ENCODE measurements at places on chromosomes 7 and 10.

DNA sequence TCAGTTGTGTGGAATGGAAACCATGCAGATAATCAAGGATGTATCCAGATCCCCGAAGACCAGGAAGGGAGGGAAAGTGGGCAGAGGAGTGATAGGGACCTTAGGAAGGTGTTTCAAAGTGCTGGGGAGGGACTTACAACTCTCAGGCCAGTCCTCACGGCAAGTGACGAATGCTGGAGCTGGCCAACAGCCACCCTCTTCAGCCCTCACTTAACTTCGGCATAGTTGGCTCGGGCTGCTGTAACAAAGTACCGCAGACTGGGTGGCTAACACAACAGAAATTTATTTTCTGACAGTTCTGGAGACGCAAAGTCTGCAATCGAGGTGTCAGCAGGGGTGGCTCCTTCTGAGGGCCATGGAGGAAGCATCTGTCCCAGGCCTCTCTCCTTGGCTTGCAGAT lies 265.9 kb upstream of the YAE1 start:
- no peak for DNase-seq

- peak; percentile 53 for DNase-seq
Observed at GRCh38 chr10:52644373-52645186, 128.0 kb downstream of the MBL2 start.

DNA sequence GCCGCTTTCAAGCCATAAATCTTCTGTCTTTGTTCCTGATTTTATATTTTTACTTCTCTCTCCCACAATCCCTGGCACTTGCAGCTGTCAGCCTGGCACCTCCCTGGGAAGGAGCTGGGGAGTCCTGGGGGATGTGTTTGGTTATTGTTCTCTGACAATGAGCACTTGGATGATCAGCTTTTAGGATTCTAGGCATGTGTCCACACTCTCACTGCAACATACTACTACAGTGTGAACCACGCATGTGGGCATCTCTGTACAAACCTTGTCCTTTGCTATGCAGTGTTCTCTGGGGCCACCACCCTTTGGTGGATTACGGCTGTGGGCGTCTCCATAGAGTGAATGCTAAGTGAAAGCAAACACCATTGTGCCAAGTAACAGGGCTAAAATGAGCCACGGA lies 168.4 kb upstream of the KMT2E start:
- peak; percentile 84 for DNase-seq

GRCh38 chr7:1220977-1221745 lies 11.5 kb upstream of the UNCX start:
- DNase-seq = no peak

- no peak for DNase-seq
Observed at GRCh38 chr10:131730771-131731497, 169.9 kb upstream of the PPP2R2D start.
